NCI-H2171 treated with DMSO at 0.1 percent for 48 hours (cell line): ENCODE measurements at places on chromosomes 2 and 18.

- no peak for DNase-seq
These were observed 66.7 kb upstream of the SH3RF3 start for GRCh38 chr2:109062145-109062858.

- DNase-seq = no peak
These were observed 27.5 kb downstream of the LPIN1 start for GRCh38 chr2:11773747-11774525.

DNA sequence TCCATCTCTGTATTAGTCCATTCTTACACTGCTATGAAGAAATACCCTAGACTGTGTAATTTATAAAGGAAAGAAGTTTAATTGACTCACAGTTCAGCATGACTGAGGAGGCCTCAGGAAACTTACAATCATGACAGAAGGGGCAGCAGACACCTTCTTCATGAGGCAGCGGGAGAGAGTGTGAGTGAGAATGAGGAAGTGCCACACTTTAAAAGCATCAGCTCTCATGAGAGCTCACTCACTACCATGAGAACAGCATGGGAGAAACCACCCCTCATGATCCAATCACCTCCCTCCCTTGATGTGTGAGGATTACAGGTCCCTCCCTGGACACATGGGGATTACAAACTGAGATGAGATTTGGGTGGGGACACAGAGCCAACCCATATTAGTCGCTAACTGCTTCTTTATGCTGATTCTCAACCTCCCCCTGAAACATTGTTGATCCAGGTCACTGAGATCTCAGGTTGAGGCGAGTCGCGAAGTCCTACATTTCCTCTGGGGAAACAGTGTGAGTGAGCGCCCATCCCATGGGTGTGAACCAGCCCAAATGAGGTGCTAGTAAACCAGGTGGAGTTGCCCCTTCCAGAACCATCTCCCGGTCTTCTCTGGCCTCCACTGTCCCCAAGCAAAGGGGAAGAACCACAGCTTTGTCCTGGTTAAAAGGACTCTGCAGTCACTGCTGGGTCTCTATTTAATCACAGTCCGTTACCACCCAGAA lies 123.8 kb downstream of the CAPN13 start:
- DNase-seq = no peak

GRCh38 chr18:21040466-21040865 lies 71.1 kb downstream of the ROCK1 start:
- no peak for DNase-seq

GRCh38 chr18:74589021-74589420 lies 8.6 kb upstream of the ZNF407 start:
- no peak for DNase-seq

GRCh38 chr2:11995456-11995855 lies 249.0 kb downstream of the LPIN1 start:
- no peak for DNase-seq

- peak; percentile 79 for DNase-seq
These were observed 81.1 kb downstream of the RAPH1 start for GRCh38 chr2:203453858-203454451.

DNA sequence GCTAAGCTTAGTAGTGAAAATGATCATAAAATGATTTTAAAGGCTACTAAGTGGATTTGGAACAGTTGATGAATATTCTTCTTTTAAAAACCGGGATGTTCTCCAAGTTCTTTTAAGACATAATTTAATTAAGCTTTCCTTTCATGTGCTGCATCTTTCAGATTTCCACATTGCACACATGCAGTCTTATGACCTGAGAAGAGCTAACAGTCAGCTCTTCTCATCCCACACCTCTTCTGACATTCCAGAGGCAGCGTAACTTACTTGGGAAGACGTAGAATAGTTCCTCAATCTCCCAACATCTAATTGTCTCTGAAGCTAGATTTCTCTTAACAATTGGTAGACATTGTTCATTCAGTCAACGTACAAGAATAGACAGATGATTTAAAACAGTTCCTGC lies 181.8 kb downstream of the SP3 start:
- DNase-seq = no peak

DNA sequence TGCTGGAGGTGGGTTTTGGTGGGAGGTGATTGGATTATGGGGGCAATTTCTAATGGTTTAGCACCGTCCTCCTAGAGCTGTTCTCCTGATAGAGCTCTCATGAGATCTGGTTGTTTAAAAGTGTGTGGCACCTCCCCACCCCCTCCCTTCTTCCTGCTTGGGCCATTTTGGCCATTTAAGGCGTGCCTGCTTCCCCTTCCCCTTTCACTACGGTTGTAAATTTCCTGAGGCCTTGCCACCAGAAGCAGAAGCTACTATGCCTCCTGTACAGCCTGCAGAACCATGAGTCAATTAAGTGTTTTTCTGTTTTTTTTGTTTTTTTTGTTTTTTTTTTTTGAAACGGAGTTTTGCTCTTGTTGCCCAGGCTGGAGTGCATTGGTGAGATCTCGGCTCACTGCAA lies 335.7 kb upstream of the HS6ST1 start:
- no peak for DNase-seq

GRCh38 chr18:21361307-21361880 lies 119.4 kb downstream of the GREB1L start:
- no peak for DNase-seq

DNA sequence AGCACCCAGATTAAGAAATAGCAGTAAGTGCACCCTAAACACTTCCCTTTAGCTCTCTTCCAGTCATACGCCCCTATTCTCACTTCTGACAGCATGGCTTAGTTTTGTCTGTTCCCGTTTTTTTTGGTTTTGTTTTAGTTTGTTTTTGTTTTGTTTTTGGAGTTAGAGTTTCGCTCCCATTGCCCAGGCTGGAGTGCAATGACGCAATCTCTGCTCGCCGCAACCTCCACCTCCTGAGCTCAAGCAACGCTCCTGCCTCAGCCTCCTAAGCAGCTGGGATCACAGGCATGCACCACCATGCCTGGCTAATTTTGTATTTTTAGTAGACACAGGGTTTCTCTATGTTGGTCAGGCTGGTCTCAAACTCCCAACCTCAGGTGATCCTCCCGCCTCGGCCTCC lies 2067.7 kb downstream of the SUCLG1 start:
- no peak for DNase-seq
